ENCODE measurements at places on chromosomes 3 and 15. TPM values are rescaled to one million over a fixed set of nuclear protein-coding genes. Genes with fewer than 3 reads are reported as not detected.

DNA sequence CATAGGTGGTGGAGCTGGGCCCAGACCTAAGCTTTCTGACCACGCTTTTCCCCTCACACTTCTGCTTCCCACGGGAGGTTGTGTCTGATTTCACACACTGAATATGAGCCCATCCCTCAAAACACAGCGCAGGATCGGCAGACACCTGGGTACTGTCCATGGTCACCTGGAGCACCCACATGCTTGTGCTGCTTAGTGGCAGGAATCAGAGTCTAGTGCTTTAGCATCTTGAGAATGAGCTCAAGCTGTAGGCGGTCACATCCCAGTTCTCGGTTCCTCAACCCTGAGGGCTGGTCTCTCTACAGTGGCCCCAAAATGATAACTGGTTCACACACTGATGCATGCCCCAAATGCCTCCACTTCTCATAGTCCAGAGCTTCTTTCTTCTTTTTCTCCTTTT, 111.0 kb downstream of the SEMA5B start:
- peaks cover 40% of the 10 kb centered on the region for H3K36me3 ChIP-seq
- H3K27ac ChIP-seq: no peak overlapping the region
- H3K4me3 ChIP-seq: no peak overlapping the region
- H3K4me1 ChIP-seq: peaks cover 9% of the 10 kb centered on the region
- no peak for DNase-seq

DNA sequence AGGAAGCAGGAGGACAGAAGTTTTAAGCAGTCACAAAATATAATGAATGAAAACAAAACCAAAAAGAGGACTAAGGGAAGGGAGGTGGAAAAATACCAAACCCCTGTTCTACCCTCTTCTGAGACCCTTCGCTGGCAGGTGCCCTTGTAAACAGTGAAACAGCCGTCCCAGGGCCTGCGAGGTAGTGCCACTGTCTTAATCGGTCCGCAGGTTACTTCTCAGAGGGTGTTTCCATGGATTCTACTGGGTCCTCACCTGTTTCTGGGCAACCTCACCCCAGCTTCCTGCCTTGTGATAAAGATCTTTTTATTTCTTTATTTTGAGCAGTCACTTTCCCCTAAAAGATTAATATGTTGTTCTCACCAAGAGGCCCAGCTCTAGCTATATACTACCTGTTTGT, 65.3 kb downstream of the SLC30A4 start:
- no peaks in the 10 kb centered on the region for H3K27me3 ChIP-seq
- DNase-seq: no peak
- no peaks in the 10 kb centered on the region for H3K36me3 ChIP-seq
- no peak overlapping the region for H3K27ac ChIP-seq
- H3K4me1 ChIP-seq: peaks cover 3% of the 10 kb centered on the region

GRCh38 chr3:115961380-115961779, 338.1 kb downstream of the GAP43 start:
- no peaks in the 10 kb centered on the region for H3K36me3 ChIP-seq
- no peak overlapping the region for H3K4me3 ChIP-seq
- no peak for DNase-seq
- no peak overlapping the region for H3K27ac ChIP-seq
- H3K4me1 ChIP-seq: no peaks in the 10 kb centered on the region

The ADAMTSL3 gene
- total RNA-seq: 19.8 TPM

DNA sequence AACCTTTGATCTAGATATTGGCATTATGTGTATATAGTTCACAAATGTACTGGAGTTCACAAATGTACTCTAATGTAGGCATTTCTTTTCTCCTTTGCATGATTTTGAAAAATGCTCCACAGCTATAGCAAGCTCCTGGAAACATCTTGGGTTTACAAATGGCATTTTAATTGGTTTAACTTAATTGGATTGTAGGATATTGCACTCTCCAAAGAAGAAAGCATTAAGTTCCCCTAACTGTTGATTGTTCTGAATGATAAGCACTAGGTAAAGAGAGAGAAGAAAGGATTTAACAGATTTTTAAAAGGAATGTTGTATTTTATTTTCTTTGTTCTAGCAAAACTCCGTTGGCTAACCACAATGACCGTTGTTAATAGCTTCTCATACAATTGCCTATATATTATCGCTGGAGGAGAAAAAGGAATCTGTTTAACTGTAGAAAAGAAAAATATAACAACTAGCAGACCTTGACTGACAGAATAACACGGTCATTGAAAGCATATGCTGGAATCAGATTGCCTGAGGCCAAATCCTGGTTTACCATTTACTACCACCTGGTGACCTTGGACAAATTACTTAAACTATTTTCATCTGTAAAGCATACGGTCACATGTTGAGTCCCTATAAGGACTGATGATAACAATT, 170.8 kb downstream of the PEX5L start:
- H3K4me1 ChIP-seq: no peaks in the 10 kb centered on the region
- H3K27me3 ChIP-seq: no peaks in the 10 kb centered on the region
- DNase-seq: no peak
- no peaks in the 10 kb centered on the region for H3K36me3 ChIP-seq
- H3K27ac ChIP-seq: no peak overlapping the region

The LCTL gene
- total RNA-seq: 0.33 TPM

DNA sequence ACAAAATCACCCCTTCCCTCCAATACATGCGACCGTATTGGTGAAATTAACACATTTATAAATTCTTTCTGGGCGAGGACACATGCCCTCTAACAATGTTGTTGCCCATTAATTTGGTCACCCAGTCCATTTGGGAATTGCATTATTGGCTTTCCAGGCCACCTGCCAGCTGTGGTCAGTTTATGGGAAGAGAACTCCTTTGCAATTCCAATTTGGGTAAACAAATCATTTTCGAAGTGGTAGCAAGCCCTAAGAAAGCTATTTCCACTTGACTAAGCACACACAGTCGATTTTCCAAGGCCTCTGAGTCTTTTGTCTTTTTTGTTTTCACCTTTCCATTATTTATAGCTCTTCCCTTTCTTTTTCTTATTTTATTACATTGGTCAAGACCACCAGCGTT, 362.3 kb upstream of the RGMA start:
- no peak overlapping the region for H3K27ac ChIP-seq
- no peak for DNase-seq
- H3K36me3 ChIP-seq: no peaks in the 10 kb centered on the region
- no peak overlapping the region for H3K4me3 ChIP-seq
- no peaks in the 10 kb centered on the region for H3K27me3 ChIP-seq

The SLC41A3 gene
- 79.0 TPM for total RNA-seq

- peaks cover 3% of the 10 kb centered on the region for H3K36me3 ChIP-seq
- no peak overlapping the region for H3K4me3 ChIP-seq
- no peaks in the 10 kb centered on the region for H3K4me1 ChIP-seq
Measured at GRCh38 chr3:197104738-197105137, 75.1 kb upstream of the MELTF start.

The IQCF2 gene
- total RNA-seq: not detected

The TM6SF1 gene
- total RNA-seq: 4.7 TPM

The SPSB4 gene
- total RNA-seq: 5.3 TPM

The AAGAB gene
- 42.6 TPM for total RNA-seq

GRCh38 chr3:158105119-158105709, 1.0 kb downstream of the SHOX2 start:
- H3K36me3 ChIP-seq: peaks cover 2% of the 10 kb centered on the region
- H3K27ac ChIP-seq: no peak overlapping the region
- peaks cover 45% of the 10 kb centered on the region for H3K4me1 ChIP-seq
- no peak overlapping the region for H3K4me3 ChIP-seq

The C3orf20 gene
- 0.06 TPM for total RNA-seq

The THOC7 gene
- total RNA-seq: 54.7 TPM

- peak overlapping the region; percentile 95 for H3K27ac ChIP-seq
- peak; percentile 90 for DNase-seq
- H3K4me3 ChIP-seq: peak overlapping the region; percentile 10
- H3K4me1 ChIP-seq: peaks cover 23% of the 10 kb centered on the region
Measured at GRCh38 chr3:42025370-42026138, 63.7 kb upstream of the ULK4 start.

The PLEKHO2 gene
- total RNA-seq: 17.5 TPM

DNA sequence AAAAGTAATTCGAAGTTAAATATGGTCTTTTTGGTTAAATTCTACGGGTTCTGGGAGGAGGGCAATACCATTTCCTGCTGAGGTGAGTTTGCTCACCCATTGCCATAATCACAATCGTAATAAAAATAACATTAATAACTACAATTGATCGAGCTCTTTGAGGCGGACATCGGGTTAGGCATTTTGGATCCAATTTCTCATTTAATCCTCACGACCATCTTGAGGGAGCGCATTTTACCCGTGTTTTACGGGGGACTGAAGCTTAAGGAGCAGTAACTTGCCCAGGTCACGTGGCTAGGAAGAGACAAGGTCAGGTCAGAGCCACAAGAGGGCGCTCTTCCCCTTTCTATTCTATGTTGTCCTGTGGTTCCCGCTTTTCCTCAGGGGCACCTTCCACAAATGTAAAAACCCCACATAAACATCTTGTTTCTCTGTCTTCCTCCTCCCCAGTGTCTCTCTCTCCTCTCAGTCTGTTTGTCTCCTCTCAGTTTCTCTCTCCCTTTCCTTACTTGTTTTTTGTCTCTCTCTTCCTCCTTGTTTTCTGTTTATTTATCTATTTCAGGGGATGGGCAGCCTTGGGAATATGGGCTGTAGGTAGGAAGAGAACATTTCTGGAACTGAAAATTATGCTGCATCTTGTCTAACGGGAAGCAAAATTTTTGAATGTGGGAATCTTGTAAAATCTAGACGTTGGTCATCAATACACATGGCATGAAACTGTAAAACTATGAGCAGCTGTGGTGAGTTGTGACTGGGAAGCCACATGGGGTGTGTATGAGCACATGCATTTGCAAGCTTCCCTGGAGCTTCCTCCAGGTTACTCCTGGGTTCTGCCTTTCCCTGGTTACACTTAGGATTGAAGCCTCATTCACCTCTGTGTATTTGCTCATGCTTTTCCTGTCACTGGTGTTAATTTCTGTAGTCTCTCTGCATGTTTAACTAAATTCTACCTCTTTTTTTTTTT, 71.0 kb downstream of the SQOR start:
- peaks cover 13% of the 10 kb centered on the region for H3K27me3 ChIP-seq
- H3K27ac ChIP-seq: no peak overlapping the region
- H3K4me1 ChIP-seq: peaks cover 11% of the 10 kb centered on the region
- DNase-seq: peak; percentile 98

DNA sequence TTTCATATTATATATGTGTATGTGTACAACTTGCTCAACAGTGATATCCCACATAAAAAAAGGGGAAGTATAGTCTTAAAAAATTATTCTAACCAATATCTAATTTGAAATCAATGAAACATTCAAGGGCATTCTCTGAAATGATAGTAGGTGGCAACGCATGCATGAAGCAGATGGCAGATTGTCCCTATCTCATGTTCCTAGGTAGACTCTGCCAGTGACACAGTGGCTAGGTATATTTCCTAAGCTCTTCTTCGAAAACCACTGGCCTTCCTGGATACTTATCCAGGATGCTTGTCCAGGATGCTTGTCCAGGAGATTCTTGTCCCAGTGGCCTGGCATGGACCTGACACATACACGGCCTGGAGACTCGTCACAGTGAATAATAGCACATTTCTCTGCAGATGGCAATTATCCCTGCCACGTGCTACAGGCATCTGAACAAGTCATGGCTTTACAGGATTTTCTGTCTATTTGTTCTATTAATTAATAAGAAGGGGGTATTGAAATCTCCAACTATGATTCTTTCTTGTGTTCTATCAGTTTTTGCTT, 54.9 kb downstream of the OCA2 start:
- no peak overlapping the region for H3K27ac ChIP-seq

The STRC gene
- total RNA-seq: 1.5 TPM

GRCh38 chr3:140167600-140168281, 232.8 kb downstream of the CLSTN2 start:
- H3K27ac ChIP-seq: no peak overlapping the region
- no peaks in the 10 kb centered on the region for H3K27me3 ChIP-seq
- no peaks in the 10 kb centered on the region for H3K4me1 ChIP-seq
- no peaks in the 10 kb centered on the region for H3K36me3 ChIP-seq
- DNase-seq: no peak
- no peak overlapping the region for H3K4me3 ChIP-seq

DNA sequence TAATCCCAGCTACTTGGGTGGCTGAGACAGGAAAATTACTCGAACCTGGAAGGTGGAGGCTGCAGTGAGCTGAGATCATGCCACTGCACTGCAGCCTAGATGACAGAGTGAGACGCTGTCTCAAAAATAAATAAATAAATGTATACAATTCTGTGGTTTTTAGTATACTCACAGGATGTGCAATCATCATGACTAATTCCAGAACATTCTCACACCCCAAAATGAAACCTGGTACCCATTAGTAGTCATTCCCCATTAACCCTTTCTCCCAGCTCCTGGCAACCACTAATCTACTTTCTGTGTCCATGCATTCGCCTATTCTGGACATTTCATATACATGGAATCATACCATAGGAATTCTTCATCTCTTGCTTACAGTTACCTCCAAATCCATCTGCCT, 44.5 kb downstream of the LRRFIP2 start:
- H3K4me1 ChIP-seq: no peaks in the 10 kb centered on the region
- H3K27ac ChIP-seq: no peak overlapping the region
- no peaks in the 10 kb centered on the region for H3K36me3 ChIP-seq
- no peaks in the 10 kb centered on the region for H3K27me3 ChIP-seq

DNA sequence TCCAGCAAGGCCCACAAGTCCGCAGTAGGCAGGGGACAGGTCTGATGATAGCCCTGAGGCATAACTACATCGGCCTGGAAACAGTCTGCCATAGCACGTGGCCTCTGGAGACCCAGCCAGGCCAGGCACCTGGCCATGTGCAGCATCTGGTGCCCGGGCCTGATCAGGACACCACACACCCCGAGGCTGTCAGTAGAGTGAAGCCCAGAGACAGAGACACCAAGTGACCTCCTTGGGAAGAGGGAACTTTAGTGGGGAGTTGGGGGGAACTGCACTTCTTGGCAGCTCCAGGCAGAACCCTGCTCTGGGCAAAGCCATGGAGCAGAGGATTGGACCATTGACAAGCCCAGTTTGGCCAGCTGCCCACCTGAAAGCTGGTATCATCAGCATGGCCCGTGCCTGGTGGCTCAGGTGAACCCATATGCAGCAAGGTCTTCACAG, 1.2 kb downstream of the SHISA5 start:
- no peaks in the 10 kb centered on the region for H3K27me3 ChIP-seq
- no peak for DNase-seq
- peaks cover 7% of the 10 kb centered on the region for H3K36me3 ChIP-seq
- H3K4me1 ChIP-seq: peaks cover 27% of the 10 kb centered on the region
- H3K27ac ChIP-seq: no peak overlapping the region

GRCh38 chr3:165194511-165195240, 1.5 kb downstream of the SLITRK3 start:
- DNase-seq: no peak
- H3K4me3 ChIP-seq: peak overlapping the region; percentile 70

- DNase-seq: no peak
- no peaks in the 10 kb centered on the region for H3K27me3 ChIP-seq
- no peaks in the 10 kb centered on the region for H3K36me3 ChIP-seq
- H3K4me1 ChIP-seq: peaks cover 8% of the 10 kb centered on the region
- H3K27ac ChIP-seq: no peak overlapping the region
Measured at GRCh38 chr15:77017091-77017660, 22.2 kb downstream of the PSTPIP1 start.

All from spinal cord (tissue), 10 donors.